ENCODE measurements at places on chromosomes 12 and 14.

GRCh38 chr12:117790948-117791347, 177.8 kb downstream of the KSR2 start:
- no peak for DNase-seq

GRCh38 chr12:42145552-42146215, 1.0 kb upstream of the GXYLT1 start:
- no peak for DNase-seq

DNA sequence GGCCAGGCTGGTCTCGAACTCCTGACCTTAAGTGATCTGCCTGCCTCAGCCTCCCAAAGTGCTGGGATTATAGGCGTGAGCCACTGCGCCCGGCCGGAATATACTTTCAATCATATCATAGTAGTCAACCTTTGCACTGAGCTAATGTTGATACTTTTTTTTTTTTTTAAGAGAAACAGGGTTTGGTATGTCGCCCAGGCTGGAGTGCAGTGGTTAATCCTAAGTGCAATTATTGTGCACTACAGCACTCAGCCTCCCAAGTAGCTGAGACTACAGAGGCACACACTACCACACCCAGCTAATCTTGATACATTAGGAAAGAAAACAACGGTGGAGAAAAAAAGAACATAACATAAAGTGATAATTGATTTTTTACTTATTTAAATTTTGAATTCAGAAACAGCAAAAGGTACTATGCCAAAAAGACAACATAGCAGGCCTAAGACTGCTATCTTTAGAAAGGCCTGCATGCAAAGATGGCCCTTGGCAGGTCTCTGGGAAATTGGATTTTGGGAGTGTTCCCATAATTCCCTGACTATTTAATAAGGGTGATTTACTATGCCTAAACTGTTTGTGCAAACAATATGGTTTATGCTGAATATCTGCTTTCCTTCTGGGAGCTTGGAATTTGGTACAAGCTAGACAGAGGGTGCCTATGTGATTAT, 15.5 kb downstream of the BTBD7 start:
- DNase-seq, result no peak

GRCh38 chr12:62522984-62523383, 56.4 kb downstream of the MON2 start:
- DNase-seq, result no peak

DNA sequence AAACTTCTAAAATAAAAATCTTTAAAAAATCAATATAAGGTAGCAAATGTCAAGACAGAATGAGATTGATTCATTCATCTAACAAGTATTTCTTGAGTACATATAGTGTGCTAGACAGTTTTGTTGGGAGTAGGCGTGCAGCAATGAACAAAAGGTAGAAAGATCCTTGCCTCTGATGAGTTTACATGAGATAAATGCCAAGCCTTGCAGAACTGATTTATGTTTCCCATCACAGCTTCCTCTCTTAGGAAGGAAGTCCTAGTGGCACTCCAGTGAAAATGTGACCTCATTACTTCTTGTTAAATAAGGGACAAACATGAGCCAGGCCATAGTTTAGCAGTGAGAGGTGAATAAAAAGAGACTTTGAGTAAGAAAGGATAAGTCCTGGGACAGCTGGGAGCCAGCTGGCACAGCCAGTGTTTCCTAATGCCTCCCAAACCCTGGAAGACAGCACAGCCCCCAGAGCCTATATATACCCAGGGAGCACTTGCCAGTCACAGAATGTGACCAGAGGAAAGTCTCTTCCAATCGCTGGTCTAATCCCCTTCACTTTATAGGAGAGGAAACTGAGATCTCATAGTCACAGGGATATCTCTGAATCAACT, 4.7 kb upstream of the COCH start:
- DNase-seq, result no peak

- no peak for DNase-seq
Observed at GRCh38 chr14:96014176-96014575, 25.0 kb upstream of the C14orf132 start.

DNA sequence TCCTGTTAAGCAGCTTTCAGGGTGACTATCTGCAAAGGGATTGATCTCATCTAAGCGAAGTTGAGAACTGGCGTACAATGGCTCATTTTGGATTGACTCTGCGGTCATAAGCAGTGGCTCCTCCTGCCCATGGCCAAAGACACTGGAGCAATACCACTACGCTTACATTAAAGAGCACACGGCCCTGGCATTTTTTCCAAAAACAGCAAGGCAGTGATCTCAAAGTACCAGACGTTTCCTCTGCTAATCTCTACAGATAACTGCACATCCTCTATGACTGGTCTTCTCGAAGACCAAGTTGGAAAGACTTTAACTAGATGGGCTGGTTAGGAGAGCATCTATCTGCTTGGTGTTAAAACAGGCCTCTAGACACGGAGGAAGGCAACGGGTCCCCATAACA, 2.7 kb downstream of the PITPNM2 start:
- DNase-seq, result no peak

GRCh38 chr14:78228702-78229327, 58.6 kb downstream of the NRXN3 start:
- no peak for DNase-seq

GRCh38 chr12:115174920-115175319, 490.9 kb upstream of the TBX3 start:
- no peak for DNase-seq

DNA sequence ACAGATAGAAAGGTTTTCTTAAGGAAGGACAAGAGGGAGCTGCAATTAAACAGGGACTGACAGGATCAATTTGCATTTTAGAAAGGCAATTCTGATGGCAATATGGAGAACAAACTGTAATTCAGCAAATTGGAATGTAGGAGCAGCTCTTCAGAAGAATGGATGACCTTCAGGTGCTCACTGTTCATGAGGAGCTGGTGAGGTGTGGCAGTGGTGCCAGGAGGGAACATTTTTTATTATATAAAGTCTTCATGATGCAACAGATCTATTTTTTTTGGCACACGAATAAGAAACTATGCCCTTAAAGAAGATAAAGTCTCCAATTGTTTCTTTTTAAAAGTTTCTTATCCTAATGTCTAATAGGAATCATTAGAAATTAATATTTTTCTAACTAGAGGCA, 151.7 kb downstream of the SLC38A4 start:
- no peak for DNase-seq

DNA sequence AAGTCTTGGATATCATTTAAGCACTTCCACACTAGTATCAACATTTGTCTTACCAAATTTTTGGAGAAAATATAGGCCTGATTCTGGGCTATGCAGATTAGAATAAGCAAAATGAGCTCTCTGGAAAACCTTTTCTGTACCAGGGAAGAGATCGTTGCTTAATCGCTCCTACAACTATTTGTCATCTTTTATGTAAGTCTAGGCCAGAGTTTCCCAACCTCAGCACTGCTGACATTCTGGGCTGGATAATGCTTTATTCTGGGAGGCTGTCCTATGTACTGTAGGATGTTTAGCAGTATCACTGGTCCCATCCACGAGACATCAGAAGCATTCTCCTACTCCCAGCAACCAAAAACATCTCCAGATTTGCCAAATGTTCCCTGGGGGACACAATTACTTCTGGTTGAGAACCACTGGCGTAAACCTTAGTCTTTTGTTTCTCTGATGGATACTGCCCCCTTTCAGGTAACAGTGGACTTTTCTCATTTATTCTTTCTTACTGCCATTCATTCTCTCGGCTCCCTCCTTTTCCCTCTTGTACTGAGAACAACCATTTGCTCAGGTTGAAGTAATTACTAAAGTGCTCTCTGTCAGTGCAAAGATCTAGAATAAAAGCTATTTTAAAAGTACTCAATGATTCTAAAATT, 316.9 kb upstream of the E2F7 start:
- no peak for DNase-seq

GRCh38 chr12:15546102-15546701, 223.9 kb downstream of the PTPRO start:
- DNase-seq, result peak; percentile 17

DNA sequence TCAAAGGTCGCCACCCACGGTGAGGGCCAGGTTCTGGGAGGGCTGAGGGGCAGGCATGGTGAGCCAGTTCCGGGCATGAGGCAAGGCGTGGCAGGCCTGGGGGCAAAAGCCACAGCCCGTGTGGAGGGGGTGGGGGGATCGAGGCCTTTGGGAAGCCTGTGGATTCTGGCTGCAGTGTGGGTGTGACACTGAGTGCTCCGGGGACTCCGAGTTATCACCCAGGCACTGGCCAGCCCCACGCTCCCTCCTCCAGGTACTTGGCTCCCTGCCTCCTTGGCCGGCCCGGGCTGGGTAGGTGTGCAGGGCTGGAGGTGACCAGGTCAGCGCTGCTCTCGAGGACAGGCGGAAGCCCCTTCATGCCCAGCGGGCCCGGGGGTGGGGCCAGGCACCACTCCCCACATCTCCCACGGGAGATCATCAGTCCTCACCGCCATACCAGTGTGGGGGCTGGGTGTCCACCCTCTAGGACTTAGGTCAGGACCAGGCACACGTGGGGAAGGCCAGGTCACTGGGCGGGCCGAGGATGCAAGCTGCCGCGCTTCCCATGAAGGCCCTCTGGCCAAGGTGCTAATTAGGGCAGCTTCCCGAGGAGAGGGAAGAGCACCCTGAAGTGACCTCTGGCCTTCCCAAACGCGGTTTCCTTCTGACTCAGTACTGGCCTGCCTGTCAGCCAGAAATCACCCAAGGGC, 34.1 kb upstream of the TDRD9 start:
- no peak for DNase-seq

DNA sequence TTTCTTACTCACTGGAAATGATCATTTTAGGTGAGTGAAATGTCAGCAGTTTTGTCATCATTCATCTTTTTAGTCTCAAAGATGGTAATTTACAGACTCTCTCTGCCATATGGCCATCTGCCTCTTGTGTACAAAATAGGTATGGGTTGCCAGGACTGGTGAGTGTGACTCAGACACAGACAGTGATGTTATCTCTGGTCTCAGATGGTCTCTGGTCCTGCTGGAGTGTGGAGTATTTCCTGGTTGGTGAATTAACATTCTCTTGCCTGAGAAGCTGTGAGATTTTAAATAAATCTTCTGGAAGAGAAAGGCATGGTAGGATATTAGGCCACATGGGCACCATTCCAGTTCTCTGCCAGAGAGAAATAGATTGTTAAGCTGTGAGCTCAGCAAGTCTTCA, 207.0 kb downstream of the ATP23 start:
- DNase-seq, result no peak

DNA sequence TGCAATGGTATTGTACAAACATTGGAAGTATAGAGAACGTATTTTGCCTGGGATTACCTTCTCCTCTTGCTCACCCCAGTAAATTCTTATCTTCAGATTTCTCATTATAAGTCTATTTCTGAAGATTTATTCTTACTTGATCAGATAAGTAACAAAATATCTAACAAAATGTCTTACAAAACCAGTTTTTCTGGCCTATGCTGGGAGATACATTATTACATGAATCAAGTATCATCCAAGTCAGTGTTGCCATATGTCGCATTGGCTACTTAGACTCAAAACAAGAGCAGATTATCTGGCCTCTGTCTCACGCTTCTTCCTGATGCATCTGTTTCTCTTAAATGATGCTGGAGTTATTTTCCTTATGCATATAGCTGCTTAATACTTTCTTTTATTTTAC, 408.5 kb downstream of the CCER1 start:
- no peak for DNase-seq

DNA sequence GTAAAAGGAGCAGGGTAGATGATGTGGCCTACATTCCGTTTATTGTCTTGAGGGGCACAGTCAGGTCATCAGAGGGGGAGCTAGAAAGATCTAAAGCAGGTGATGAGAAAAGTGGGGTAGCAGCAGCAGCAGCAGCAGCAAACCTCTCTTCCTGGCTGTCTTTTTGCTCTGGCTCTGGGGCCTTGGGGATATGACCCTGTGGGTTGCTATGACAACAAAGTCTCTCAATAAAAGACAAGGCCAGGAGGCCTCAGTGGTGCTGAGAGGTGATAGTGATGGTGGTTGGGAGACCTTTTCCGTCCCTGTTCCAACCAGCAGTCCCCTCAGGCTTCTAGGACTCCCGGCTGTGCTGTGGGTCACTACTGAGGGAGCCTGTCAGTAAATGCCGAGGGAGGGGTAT, 138.6 kb downstream of the SLC8A3 start:
- DNase-seq, result no peak

DNA sequence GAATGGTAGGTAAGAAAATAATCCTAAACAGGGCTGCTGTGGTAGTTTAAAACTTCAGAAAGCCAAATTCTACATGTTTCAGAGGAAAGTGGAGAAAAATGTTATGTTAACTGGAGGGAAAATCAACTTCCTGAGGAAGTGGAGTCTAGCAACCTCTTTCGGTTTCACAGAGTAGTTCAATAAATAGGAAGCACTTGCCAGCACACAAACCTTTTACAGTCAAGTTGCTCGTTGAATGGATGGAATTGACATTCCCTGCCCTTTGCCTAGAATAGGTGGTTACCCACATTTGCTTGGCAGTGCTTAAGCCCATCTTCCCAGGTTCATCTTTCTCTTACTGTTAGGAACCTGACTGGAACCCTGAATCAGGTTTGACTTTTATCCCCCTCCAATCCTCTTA, 15.9 kb downstream of the ANKRD13A start:
- DNase-seq, result no peak

- DNase-seq, result no peak
Observed at GRCh38 chr14:49464885-49465284, 121.3 kb downstream of the RPS29 start.

GRCh38 chr12:122837306-122838265, 2.3 kb downstream of the HIP1R start:
- DNase-seq, result no peak

- no peak for DNase-seq
Observed at GRCh38 chr14:38442208-38442607, 186.3 kb upstream of the CLEC14A start.

- DNase-seq, result no peak
Observed at GRCh38 chr12:101850199-101850598, 19.4 kb upstream of the GNPTAB start.

- no peak for DNase-seq
Observed at GRCh38 chr14:81797315-81797714, 263.7 kb upstream of the SEL1L start.

- DNase-seq, result no peak
Observed at GRCh38 chr14:72558721-72559120, 335.2 kb downstream of the DPF3 start.

DNA sequence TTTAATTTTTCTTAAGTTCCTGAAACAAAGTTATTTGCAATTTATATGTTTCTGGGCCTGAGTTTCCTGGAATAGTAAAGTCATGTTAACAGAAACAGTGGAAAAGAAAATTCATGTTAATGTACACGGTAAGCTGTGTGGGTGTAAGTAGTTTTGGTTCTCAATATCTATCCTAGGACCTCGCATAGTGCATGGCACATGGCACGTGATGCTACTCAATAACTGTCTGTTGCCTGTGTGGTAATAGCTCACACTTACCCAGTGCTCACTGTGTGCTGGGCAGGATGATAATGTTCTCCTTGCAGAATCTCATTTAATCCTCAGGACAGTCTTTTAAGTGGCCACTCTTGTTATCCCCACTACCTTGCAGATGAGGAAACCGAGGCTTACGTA, 100.7 kb downstream of the DUSP16 start:
- DNase-seq, result peak; percentile 72

GRCh38 chr14:66315548-66315947, 170.6 kb upstream of the CCDC196 start:
- no peak for DNase-seq

- no peak for DNase-seq
Observed at GRCh38 chr12:46569826-46570439, 197.4 kb upstream of the SLC38A2 start.

GRCh38 chr12:78118036-78118435, 287.3 kb downstream of the NAV3 start:
- no peak for DNase-seq

All from activated CD8-positive, alpha-beta T cell treated with anti-CD3 and anti-CD28 coated beads for 36 hours (primary cell).